Endothelial cell of umbilical vein (primary cell): ENCODE measurements at places on chromosomes 1 and 21. TPM values are rescaled to one million over a fixed set of nuclear protein-coding genes. Genes with fewer than 3 reads are reported as not detected.
A peak's percentile ranks its signal among the peaks of the same experiment; 100 is the strongest.

DNA sequence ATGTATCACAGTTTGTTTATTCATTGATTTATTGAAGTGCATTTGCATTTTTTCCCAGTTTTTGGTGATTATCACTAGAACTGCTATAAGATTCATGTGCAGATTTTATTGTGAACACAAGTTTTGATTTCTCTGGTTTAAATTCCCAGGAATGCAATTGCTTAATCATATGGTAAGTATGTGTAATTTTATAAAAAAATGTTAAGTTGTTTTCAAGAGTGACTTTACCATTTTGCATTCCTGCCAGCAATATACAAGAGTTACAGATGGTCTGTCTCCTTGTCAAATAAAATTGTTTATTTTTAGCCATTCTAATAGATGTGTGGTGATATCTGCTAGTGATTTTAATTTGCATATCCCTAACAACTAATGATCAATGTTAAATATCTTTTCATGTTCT is 127.3 kb upstream of the APP start:
- DNase-seq = no peak

DNA sequence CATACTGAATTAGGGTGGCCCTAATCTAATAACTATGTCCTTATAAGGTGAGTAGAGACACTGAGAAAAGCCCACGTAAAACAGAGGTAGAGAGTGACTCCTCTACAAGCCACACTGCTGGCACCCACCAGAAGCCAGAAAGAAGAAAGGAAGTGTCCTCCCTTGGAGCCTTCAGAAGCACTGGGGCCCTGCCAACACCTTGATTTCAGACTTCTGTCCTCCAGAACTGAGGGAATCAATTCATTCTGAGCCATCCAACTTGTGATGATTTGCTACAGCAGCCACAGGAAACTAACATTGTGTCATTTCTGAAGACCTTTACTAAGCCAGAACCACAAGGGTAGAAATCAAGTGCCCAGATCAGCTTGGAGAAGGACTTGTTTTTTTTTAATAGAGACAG is 15.0 kb downstream of the GNB1 start:
- DNase-seq = no peak

Gene FCN3
- polyA plus RNA-seq = 0.15 and 0.25 TPM in 2 replicates

DNA sequence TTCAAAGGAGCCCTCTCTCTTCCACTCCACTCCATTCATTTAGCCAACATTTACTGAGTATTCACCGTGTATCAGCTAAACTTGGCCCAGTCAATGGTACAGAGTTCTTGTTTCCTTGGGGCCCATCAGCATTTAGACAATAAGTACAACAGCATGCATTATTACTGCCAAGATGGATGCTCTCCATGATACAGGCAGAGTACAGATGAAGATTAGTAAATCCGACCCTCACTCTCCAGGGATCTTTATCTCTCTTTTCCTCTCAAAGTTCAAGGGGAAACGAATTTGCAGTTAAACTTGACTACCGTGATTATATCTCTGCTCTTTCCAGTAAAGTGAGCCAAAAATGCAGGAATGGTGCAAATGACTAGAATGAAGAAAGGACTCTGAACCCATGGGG is 184.6 kb upstream of the DUSP10 start:
- DNase-seq = no peak

Gene CHIA
- not detected in 2 replicates for polyA plus RNA-seq

GRCh38 chr1:79629414-79629813 is 622.9 kb upstream of the ADGRL4 start:
- no peak for DNase-seq

DNA sequence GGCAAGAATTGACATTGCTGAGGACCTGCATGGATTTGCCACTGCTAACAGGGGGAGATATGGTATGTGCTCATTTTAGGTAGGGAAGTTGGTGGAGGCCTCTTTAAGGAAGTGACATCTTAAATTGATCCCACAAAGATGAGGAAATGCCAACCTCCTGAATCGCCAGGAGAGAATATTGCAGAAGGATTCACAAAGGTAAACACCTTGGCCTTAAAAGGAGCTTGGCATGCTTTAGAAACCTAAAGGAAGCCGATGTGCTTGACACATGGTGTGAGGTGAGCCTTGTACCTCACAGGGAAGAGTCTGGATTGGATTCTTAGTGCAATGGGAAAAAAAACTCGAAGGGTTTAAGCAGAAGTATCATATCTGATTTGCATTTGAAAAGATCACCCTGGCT is 470.5 kb upstream of the DAB1 start:
- DNase-seq = no peak

- no peak for DNase-seq
These were observed 371.2 kb downstream of the ADGRL2 start for GRCh38 chr1:82171955-82172354.

DNA sequence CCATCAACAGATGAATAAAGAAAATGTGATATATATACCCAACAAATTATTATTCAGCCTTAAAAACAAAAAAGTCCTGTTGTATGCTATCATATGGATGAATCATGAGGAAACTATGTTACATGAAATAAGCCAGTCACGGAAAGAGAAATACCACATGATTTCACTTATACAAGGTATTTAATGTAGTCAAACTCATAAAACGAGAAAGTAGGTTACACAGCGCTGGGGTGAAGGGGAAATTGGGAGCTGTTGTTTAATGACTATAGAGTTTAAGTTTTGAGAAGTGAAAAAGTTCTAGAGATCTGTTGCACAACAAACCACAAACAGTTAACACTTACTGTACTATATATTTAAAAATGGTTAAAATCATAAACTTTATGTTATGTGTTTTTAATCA is 58.5 kb downstream of the SLC25A24 start:
- DNase-seq = no peak

DNA sequence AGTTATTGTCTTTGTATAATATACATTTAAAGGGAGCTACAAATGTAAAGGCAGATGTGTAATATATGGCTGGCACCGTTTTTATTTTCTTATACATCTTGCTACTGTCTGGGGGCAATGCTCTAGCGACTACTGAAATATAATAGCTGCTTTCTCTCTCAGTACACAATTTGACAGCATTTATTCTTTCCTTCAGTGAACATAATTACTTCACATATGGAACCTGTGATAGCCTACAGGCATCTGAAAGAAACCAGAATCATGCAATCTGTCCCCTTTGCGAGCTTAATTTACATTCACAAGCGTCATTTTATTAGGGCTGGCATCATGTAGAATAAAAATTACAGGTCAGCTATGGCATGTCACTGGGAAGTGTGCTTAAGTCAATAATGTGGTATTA is 557.5 kb upstream of the PTBP2 start:
- DNase-seq = no peak

Gene AQP10
- polyA plus RNA-seq = 0.08 TPM in 1 of 2 replicates, not detected in the other

- DNase-seq = peak; percentile 29
These were observed 66.7 kb upstream of the ANGPTL3 start for GRCh38 chr1:62530516-62531154.

Gene GRIK1
- not detected in 2 replicates for polyA plus RNA-seq

Gene GNAT2
- 0.08 TPM in 1 of 2 replicates, not detected in the other for polyA plus RNA-seq

DNA sequence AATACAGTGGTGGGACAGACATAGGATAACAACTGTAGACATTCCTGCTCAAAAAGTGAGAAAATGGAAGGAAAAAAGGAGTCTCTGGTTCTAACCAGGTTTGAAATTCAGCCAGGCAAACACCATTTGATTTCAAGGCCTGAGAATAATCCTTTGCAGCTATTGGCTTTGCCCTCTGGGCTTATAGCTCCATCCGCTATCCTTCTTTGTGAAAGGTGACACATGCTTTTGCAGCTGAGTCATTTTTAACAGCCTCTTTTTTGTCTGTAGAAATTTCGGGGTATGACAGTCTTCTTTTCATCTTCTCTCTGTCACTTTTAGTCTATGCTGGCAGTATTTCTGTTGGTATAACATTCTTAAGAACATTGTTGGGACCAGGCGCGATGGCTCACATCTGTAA is 16.2 kb downstream of the SDHC start:
- no peak for DNase-seq

GRCh38 chr1:236893626-236894545 is 98.8 kb downstream of the MTR start:
- DNase-seq = no peak

DNA sequence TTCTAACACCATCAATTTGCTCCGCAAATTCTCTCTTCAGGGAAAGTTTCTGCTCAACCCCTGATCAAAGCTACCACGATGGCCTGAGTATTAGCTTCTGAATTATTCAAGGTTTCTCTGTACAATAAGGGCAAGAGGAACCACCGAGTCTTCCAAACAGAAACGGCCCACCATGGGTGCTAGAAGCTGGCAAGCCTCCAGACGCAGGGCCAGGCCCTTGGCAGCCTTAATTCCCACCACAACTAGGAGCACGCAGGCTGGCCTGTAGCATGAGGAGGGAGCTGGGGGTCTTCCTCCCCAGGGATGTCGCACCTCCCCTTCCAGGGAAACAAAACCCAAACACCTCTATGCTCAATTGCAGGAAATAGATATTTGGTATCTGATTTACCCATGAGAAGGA is 11.1 kb downstream of the RSPH1 start:
- DNase-seq = no peak

- DNase-seq = no peak
These were observed 54.4 kb downstream of the NIBAN1 start for GRCh38 chr1:184919892-184920291.

DNA sequence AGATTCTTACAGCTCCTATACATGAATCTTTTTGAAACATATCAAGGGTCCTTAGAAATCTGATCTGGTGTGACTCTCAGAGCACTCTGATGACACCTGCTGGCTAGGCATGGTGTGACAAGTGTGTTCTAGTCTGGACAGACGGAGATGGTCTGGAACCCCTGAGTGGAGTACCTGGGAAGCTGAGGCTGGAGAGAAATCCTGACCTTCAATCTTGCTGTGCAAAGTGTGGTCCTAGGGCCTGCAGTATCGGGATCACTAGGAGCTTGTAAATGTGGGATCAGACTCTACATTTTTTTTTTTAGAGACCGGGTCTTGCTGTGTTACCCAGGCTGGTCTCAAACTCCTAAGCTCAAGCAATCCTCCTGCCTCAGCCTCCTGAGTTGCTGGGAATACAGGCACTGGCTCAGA is 78.6 kb upstream of the SOD1 start:
- peak; percentile 60 for DNase-seq

GRCh38 chr1:234892642-234893041 is 236.0 kb downstream of the TOMM20 start:
- DNase-seq = no peak

DNA sequence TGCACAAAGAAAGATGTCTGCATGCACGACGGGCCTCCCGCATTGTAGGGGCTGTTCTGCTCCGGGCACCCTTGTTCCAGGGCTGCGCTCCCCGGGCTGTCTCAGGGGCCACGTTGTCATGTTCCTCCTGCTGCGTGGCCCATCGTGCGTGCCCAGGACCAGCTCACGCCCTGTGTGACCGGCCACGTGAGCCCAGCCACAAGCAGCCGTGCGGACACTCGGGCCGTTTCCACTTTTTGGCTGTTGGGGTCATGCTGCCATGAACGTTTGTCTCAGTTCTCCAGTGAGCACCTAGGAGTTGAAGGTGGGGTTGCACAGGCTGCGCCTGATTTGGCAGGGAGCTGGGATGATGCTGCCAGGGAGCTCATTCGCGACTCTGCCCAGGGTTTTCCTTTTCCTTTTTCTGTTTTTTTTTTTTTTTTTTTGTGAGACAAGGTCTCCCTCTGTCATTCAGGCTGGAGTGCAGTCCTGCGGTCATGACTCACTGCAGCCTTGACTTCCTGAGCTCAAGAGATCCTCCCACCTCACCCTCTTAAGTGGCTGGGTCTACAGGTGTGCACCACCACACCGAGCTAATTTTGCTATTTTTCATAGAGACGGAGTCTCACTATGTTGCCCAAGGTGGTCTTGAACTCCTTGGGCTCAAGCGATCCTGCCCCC is 17.4 kb downstream of the PDXK start:
- no peak for DNase-seq

DNA sequence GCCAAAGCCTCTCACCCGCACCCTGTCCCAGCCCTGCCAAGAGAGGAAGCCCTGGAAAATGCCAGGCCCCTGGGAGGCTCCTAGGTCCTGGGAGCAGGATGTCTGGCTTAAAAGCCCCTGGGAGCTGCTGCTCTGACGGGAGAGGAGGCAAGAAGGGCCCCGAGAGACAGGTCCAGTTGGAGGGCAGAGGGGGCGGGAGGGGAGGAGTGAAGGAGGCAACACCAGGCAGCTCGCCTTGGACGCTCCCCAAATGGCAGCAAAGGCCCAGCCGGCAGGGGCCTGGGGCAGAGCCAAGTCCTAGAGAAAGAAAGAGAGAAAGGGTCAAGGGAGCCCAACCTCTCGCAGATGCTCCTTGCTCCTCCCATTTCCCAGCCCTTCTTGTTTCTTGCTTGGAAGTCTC is 6.8 kb downstream of the ETV3L start:
- no peak for DNase-seq

DNA sequence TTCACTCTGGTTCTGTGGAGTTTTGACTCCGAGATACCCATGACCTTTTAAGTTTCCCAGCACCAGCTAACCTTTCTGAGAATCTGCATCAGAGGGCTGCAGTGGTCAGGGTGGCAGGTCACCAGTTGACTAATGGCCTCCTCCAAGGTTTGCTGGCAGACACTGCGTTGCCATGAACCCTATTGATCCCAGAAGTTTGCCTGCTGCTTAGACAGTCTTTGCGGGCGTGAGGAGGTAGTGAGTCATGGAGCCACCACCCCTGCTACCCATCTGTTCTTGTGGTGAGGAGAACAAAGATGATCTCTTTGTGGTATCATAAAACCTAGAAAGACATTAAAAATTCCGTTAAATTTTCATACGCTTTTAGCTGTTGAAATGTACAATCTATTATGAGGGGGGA is 180.4 kb downstream of the FGGY start:
- DNase-seq = no peak

Gene OR2T33
- not detected in 2 replicates for polyA plus RNA-seq

DNA sequence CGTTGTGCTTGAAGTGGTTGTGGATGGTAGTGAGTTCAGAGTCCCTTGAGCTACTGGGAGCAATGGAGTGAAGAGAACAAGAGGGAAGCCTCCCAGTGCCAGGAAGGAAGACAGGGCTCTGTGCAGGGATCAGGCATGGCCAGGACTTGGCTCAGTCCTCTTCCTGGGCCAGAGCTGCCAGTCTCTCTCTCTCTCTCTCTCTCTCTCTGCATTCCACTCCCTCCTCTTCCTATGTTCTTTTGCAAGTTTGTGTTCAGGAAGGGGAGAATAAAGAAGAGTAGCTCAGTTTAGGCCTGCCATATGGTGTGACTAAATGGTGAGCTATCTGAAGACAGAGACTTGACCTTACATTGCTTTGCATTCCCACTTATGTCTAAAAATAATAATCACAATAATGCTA is 20.5 kb upstream of the RPTN start:
- DNase-seq = no peak

- DNase-seq = no peak
These were observed 45.9 kb upstream of the CRB1 start for GRCh38 chr1:197222025-197222685.

GRCh38 chr1:216922406-216922805 is 199.2 kb upstream of the ESRRG start:
- DNase-seq = no peak

Gene CFHR5
- polyA plus RNA-seq = not detected in 2 replicates

GRCh38 chr1:66562561-66562960 is 28.6 kb downstream of the SGIP1 start:
- DNase-seq = no peak

Gene CNTN2
- polyA plus RNA-seq = not detected in 2 replicates

- peak; percentile 31 for DNase-seq
These were observed 248.4 kb downstream of the DENND1B start for GRCh38 chr1:197526736-197527371.

Gene AZIN2
- 1.3 and 1.4 TPM in 2 replicates for polyA plus RNA-seq

GRCh38 chr1:25478633-25479032 is 47.9 kb downstream of the MACO1 start:
- no peak for DNase-seq
